T follicular helper cell (primary cell): ENCODE measurements at places on chromosomes 7 and 10.

DNA sequence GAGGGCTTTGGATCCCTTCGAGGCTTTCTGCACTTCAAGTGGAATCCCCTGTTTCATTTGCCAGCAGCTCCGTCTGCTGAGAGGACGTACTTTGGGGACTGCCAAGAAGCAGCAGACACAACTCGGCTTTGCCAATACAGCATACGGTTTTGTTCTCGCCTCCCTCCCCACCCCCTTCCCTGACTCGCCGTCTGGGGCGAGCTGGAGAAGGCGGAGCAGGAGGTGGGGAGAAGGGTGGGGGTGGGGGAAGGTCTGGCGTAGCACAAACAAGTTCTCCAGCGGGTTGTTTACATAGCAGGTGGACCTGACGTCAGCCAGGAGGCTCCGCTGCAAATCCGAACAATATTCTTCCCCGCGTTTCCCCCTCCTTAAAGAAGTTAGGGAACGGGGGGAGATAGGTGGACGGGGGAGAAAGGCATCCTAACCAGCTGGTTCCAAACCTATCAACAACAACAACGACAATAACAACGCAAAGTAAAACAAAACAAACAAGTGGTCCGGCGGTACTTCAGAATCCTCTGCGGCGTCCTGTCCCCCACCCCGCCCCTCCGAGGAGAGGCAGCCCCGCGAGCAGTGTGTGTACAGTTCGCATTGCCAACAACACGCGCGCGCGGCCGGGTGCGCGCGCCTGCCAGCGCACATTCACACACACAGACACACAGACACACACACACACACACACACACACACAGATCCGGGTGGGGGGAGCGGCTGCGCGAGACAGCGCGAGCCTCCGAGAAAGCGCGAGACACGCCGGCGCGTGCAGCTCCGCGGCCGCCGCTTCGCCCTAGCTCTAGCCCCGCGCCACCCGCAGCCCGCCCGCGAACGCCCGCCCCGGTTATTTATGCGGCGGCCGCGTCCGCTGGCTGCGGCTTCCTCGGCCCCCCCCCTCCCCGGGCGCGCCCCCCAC, 167.0 kb upstream of the PPP1R3A start:
- DNase-seq = no peak

DNA sequence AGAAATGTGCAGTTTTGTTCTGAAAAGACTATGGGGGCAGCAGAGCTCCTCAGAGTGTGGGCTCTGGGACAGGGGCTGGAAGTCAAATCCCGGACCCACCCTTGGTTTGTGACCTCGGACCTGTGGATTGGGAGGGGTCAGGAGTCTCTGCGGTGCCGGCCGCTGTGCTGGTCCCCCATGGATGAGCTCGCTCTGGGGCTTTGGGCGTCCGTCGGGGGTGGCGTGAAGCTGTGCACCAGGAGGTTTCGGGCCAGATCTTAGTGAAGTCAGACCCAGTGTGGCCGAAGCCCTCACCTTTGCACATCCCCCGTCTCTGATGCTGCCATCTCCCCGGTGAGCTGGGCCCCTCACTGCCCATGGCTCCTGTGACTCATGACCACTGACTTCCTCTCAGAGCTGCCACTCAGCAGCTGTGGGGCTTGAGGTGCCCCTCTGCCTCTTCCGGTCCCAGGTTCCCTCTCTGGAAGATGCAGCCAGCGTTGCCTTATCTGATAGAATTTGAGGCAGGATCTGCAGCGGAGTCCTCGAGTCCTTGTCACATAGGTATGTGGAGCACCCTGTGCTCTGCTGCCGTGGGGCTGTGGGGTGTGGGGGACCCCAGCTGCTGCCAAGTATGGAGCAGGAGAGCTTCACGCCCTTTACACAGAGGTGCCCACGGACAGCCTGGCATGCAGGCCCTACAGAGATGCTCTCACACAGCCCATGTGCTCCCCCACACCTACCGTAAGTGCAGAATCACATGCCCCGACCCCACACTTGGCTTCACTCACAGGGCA, 11.4 kb upstream of the SCART1 start:
- no peak for DNase-seq

- DNase-seq = no peak
These were observed 179.8 kb downstream of the BAMBI start for GRCh38 chr10:28857164-28857563.

DNA sequence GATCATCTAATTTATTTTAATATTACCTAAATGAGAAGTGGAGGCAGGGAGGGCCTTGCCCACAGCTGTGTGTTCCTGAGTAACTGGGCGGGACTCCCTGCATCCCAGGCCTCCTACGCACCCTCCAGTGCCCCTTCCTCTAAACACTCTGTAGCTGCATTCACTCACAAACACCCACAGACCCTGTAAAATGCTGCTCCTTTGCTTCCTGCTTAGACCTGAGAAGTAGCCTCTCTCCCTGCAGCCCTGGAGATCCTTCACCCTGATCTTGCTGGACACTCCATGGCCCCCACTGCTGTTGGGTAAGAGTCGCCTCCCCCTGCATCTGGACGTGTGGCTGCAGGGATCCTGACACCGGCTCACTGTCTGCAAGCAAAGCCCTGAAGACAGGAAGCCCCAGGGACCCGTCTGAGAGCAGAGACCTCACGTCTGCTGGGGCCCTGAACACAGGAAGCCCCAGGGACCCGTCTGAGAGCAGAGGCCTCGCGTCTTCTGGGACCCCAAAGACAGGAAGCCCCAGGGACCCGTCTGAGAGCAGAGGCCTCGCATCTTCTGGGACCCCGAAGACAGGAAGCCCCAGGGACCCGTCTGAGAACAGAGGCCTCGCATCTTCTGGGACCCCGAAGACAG, 589.8 kb downstream of the DNAJB6 start:
- DNase-seq = no peak
